ENCODE measurements at places on chromosomes 3 and 15.

DNA sequence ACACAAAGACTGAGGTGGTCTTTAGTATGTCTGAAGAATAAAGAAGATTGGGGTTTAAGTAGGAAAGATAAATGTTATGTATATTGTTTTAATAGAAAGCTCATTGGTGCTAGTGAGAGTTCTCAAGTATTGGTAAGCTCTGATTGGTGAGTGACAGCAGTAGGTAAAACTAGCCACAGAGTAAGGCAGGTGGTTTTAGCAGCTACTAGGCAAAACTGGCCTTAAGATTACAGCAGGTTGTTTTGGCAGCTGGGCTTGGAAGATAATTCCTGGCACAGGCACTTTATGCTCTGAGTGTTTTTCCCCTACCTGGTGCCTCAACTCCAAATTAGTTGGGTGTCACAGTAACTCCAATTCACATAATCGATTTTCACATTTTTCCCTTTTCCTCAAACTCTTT is 66.3 kb downstream of the STAG1 start:
- H3K4me3 ChIP-seq, result no peak overlapping the region
- H3K27ac ChIP-seq, result no peak overlapping the region
- no peaks in the 10 kb centered on the region for H3K27me3 ChIP-seq
- H3K4me1 ChIP-seq, result no peaks in the 10 kb centered on the region

GRCh38 chr3:154115332-154115731 is 5.9 kb upstream of the ARHGEF26 start:
- no peaks in the 10 kb centered on the region for H3K36me3 ChIP-seq
- H3K27me3 ChIP-seq, result no peaks in the 10 kb centered on the region
- no peak for DNase-seq
- no peak overlapping the region for H3K27ac ChIP-seq

DNA sequence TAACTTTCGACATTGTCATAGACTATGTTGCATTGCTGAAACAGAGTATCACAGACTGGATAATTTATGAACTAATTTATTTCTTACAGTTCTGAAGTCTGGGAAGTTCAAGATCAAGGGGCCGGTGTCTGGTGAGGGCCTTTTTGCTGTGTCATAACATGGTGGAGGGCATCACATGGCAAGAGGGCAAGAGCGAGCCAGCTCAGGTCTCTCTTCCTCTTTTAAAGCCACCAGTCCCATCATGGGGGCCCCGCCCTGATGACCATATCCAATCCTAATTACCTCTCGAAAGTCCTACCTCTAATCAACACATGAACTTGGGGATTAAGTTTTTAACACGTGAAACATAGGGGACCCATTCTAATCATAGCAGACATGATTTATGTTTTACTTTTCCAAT is 33.5 kb upstream of the DCUN1D1 start:
- no peaks in the 10 kb centered on the region for H3K36me3 ChIP-seq
- no peak overlapping the region for H3K4me3 ChIP-seq
- H3K27ac ChIP-seq, result no peak overlapping the region
- DNase-seq, result no peak
- no peaks in the 10 kb centered on the region for H3K4me1 ChIP-seq

GRCh38 chr3:124823206-124823605 is 64.0 kb downstream of the ITGB5 start:
- H3K4me3 ChIP-seq, result no peak overlapping the region
- DNase-seq, result no peak

All from uterus (tissue), 4 donors.